Activated CD8-positive, alpha-beta memory T cell treated with anti-CD3 and anti-CD28 coated beads for 24 hours (primary cell): ENCODE measurements at places on chromosomes 7 and 10.

DNA sequence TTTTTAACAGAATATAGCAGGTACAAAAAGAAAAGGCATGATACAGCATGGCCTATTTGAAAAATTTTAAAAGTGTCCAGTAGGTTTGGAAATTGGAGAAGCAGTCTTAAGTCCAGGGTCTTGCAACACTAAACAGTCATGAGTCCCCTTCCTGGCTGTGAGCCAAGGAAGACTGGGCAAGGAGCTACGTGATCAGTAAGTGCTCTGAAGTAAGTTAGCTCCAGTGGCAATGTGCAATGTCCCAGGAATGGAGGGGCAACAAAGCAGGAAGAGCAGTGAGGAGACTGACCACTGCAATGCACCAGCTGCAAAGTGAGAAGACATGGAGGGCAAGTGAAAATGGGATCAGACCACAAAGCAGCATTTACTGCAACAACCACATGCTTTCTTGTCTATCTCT is 72.9 kb upstream of the GRID1 start:
- DNase-seq: no peak

GRCh38 chr7:159008417-159008816 is 136.2 kb downstream of the VIPR2 start:
- DNase-seq: no peak

DNA sequence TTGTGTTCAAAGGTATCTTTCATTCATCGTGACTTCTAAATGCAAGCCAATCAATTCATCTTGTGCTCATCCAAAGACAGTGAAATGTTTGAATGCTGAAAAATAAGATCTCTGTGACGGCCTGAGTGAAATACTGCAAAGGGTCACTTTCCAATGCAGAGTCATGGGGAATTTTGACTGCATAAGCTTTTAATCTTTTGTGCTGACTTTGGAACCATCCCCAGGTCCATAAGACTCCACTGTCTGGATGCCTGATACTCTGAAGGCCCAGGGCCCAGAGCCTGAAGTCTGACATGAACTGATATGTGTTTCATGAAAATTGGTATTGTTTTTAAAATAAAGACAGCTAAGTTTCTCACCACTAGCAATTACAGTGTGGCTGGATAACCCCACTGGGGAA is 39.0 kb downstream of the PPP1R3C start:
- DNase-seq: no peak

DNA sequence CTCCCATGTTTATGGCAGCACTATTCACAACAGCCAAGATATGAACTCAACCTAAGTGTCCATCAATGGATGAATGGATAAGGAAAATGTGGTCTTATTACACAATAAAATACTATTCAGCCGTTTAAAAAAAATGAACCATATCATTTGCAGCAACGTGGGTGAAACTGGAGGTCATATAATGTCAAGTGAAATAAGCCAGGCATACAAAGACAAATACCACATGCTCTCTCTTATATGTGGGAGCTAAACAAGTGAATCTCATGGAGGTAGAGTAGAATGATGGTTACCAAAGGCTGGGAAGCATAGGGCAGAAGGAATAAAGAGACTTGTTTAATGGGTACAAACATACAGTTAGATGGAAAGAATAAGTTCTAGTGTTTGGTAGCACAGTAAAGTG is 699.1 kb downstream of the NRG3 start:
- DNase-seq: no peak

- no peak for DNase-seq
These were observed 399.9 kb upstream of the IGFBP3 start for GRCh38 chr7:46320956-46321355.

DNA sequence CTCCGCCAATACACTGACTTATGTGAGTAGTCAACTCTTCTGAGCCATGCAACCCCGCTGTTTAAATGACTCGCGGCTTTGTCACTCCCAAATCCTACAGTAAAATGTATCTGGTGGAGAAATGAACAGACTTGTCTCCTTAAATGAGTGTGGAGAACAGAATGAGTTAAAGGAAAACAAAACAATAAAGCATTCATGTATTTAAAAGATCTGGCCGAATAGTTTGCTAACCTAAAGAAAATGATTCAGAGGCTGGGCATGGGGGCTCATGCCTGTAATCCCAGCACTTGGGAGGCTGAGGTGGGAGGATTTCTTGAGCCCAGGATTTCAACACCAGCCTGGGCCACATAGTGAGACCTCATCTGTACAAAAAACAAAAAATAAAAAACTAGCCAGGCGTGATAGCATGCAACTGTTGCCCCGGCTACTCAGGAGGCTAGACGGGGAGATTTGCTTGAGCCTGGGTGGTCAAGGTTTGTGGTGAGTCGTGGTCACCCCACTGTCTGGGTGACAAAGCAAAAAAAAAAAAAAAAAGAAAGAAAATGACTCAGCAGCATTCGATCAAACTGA is 86.5 kb upstream of the PFKP start:
- DNase-seq: no peak

DNA sequence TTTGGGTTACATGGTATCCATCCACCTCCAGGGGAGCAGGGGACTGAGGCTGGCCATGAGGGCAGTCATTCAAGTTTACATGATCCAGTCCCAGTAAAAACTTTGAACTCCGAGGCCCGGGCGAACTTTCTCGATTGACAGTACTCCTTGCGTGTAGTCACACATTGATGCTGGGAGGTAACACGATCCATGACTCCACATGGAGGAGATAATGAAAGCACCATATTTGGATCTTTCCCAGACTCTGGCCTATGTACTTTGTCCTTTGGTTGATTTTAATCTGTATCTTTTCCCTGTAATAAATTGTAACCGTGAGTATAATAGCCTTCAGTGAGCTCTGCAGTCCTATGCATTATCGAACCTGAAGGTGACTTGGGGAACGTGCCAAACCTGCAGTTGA is 401.6 kb downstream of the KCNMA1 start:
- DNase-seq: no peak

DNA sequence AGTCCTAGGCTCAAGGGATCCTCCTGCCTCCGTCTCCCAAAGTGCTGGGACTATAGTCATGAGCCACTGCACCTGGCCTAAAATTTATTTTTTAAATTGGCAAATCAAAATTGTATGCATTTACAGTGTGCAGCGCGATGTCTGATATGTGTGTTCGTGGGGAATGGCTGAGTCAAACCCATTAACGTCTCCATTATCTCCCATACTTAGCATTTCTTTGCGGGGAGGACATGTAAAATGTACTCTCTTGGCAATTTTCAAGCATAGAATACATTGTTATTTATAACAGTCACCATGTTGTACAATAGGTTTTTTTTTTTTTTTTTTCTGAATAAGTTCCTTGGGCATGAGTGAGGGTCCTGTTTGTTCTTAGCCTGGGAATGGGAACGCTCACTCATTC is 3.8 kb downstream of the TMEM184A start:
- no peak for DNase-seq

GRCh38 chr10:98006266-98006665 is 24.2 kb downstream of the CRTAC1 start:
- DNase-seq: no peak

DNA sequence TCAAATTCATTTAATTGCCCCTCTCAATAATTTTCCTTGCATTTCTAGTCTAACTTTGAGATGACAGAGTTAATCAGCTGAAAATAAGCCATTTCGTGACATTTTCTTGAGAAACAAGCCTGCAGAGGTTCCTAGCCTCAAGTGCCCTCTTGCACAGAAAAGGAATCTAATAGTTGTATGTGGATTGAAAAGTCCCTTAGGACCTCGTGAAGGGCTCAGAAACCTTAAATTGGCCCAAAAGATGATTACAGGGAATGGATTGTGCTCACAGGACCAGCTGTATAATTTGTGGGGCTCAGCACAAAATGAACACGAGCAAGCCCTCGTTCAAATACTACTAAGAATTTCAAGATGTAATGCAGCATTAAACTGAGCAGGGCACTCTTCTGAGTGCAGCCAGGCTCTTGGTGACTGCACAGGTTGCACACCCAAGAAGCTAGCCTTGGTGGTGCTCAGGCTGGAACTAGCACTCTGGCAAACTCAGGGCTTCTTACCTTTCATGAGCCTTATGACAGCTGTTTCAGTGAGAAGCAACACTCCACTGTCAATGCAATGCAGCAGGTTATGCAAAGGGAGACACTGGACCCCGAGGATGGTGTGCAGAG is 102.2 kb downstream of the GSAP start:
- no peak for DNase-seq

GRCh38 chr10:34200355-34200901 is 614.7 kb downstream of the PARD3 start:
- no peak for DNase-seq

DNA sequence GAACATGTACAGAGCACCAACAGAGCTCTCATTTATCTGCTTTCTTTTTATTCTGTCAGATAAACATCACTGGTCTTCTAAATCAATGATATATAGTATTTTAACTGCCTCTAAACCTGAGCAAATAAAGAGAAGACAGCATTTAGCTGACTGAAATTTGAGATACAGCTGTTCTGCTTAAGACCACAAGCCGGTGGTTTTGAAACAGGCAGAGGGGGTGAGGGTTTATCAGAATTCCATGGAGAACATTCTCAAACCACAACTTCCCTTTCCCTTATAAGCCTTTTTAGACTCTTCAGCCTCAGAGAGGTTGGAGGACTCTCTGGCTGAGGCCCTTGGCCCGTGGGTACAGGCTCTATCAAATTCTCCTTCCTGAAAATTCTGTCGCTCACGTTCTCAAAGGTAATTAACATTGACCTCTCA is 87.4 kb upstream of the RSU1 start:
- DNase-seq: no peak

- DNase-seq: no peak
These were observed 50.6 kb upstream of the SRPK2 start for GRCh38 chr7:105439174-105439893.

DNA sequence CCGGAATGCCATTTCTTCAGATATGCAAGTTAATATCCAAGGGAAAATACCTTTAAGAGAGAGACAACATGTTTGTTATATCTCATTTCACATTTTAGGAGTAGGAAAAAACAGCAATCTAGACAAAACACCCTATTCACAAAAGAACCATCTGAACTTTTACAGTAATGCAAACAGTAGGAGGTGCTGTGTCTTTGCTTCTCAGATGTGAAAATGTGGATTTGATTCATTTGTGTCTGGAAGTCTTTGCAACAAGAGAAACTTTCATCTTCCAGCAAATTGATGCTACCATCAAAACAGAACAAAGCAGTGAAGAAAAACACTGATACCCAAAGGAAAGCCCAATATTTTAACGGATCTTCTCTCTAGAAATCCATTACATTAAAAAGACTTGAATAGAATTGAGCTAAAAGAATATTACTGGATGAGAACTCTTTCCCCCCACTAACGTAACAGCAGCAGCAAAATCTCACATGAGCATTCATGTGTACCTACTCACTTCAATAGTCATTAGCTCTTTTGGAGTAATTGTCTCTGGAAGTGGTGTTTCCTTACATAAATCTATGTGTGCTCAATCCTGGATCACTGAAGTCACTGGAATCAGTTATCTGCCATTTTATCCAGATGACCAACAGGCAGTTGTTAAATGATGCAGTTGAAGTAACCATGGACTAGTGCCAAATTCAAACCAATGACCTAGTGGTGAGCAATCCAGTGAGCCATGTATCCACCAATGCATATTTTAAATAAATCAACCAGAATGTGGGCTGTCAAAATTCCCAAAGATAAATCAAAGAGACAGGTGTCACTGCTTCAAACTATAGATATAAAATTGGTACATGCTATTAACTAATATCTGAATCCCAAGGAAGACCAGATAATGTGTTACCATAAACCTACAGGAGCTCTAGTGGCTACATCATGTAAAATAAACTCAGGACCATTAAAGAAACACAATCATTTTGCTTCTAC is 1.8 kb downstream of the SEMA3C start:
- no peak for DNase-seq

DNA sequence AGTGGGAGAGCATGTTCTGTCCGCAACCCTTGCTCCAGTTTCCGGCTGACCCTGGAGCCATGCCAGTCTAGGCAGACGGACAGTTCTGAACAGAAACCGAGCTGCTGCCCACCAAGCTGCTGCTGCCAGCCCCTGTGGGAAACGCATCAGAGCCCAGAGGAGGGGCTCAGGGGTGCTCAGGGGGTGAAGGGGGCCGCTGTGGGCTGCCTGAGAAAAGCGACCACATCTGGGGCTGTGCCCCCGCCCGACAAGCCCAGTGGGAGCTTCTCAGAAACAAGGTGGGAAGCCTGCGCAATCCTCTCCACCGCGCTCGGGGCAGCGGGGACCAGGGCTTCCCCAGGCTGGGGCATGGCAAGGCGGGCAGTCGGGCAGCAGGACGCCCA is 38.8 kb upstream of the CFAP46 start:
- no peak for DNase-seq

DNA sequence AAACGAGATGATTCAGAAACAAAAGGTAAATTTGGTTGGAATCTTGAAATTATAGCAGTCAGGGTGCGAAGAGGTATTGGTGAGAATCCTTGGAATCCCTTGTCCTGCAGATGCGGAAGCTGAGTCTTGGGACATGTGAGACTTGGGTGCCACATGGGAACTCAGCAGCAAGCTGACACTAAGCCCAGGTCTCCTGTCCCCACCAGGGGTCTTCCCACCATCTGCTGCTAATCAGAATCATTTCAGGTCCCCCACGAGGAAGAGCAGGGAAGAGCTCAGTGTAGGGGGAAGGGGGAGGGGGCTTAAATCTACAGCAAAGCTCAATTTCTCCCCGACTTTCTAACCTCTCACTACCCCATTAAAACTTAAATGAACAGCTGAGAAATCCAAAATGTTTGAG is 126.1 kb upstream of the BMPER start:
- DNase-seq: no peak

DNA sequence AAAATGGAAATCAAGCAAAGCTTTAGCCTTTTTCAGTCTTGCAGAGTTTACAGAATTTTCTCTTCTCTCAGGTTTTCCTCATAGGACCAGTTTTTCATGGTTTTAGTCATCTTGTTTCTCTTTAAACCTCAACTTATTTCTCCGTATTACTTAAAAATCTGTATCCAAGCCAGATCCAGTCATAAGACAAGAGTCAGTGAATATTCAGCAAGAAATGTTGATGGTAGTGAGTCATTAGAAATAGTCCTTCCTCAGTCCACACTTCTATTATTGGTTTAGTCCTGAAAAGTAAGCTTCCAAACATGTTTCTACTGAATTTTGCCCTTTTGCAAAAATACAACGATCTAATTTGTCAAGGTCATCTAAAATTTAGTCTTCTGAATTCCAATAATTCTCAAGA is 107.0 kb downstream of the VIM start:
- DNase-seq: no peak

GRCh38 chr7:99258501-99258900 is 14.1 kb upstream of the MYH16 start:
- no peak for DNase-seq
